ENCODE measurements at places on chromosomes 3 and 15.

DNA sequence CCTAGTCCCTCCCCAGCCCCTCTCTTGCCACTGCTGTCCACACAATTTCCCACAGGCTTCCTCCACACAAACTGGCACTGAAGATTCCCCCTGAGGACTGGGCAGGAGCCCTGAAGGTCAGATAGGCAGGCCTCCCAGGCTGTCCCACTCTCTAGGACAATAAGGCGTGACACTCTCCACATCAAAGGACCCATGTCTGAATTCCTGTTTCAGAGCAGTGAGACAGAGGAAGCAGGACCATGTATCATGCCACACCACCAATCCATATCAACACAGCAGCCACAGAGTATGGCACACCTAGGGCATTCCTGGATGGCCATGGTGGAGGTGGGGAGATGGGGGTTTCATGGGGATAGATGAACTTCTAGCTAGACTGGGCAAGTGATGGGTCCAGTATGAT lies 13.8 kb upstream of the CCR1 start:
- no peak for DNase-seq

DNA sequence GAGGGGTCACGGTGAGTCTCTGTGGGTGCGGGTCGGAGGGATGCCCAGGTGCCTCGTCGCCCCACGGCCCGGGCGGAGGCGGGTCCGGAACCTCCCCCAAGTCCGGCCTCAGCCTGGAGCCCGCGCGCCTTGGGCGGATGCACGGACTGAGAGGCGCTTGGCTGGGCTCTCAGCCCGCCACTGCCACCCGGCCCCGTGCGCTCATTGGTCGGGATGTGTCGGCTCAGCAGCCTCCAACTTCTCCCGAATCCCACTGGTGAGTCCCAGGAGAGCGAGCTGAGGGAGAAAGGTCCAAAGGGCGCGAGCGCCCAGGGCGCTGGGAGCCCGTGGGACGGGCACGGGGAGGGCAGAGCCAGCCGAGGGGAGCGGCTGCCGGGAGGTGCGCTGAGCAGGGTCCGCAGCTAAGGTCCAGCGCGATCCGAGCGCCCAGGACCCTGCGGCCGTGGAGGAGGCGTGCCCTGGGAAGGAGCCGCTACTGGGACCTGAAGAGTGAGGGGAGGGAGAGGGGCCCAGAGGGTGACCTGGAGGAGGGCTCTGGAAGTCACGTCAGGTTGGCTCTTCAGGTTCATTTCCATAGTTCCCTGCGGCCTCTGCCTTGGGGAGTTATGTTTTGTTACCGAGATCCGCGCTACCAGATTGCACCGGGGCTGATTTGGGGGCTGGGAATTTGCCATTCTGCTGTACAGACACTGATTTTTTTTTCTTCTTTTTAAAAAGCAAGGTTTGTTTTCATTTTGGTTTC lies at the start of gene MME:
TSS of gene MME (plus strand) at position 574 of the 742 bp plus-strand sequence. CDS start 3,849 bp downstream, outside the sequence.
- no peak for DNase-seq

GRCh38 chr3:48429960-48430707 lies at the start of gene PLXNB1:
PLXNB1 (minus strand) TSS chr3:48430086; CDS start chr3:48424611, 5,475 bp downstream.
- DNase-seq = no peak

- DNase-seq = no peak
These were observed 132.1 kb upstream of the TMC3 start for GRCh38 chr15:81506071-81506470.

DNA sequence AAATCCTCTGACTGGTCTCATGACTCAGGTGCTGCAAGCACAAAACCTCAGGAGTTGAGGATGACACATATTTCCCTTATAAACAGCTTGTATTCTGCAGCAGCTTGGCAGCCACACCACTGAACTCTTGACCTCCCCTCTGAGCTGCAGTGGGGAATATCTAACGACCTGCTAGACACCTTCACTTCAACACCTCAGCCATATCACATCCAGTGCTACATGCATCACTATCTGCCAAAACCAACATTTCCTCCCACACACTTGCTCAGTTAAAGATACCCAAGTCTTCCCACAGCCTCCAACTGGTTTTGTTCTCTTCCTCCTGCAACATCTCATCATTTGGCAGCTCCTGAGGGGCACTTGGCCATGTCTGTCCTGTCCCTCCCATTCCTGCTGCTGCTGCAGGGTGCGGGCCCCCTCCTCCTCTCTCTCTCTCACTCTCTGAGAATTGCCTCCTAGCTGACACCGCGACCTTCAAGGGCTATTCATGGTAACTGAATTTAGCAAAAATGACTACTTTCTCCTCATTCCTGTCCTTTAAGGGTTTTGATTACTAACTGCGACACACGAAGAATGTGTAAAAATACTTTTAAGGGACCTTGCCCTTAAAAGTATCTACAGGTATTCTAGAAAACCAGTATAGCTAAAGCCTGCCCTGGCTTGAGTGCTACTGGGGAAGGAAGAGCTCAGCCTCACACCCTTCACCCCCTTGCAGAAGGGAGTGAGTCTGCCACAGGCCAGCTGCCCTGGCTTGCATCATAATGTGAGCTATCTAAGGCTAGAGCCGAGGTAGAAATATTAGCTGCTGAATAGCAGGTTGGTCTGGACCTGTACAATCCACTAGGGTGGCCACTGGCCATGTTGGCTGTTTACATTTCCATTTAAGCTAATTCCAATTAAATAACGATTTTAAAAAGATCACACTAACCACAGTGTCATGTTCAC lies 5.0 kb upstream of the CCR9 start:
- DNase-seq = no peak

- DNase-seq = peak; percentile 77
These were observed 6.9 kb upstream of the RPL35A start for GRCh38 chr3:197942956-197943556.

- DNase-seq = no peak
These were observed 553.7 kb downstream of the MCTP2 start for GRCh38 chr15:94785091-94785490.

DNA sequence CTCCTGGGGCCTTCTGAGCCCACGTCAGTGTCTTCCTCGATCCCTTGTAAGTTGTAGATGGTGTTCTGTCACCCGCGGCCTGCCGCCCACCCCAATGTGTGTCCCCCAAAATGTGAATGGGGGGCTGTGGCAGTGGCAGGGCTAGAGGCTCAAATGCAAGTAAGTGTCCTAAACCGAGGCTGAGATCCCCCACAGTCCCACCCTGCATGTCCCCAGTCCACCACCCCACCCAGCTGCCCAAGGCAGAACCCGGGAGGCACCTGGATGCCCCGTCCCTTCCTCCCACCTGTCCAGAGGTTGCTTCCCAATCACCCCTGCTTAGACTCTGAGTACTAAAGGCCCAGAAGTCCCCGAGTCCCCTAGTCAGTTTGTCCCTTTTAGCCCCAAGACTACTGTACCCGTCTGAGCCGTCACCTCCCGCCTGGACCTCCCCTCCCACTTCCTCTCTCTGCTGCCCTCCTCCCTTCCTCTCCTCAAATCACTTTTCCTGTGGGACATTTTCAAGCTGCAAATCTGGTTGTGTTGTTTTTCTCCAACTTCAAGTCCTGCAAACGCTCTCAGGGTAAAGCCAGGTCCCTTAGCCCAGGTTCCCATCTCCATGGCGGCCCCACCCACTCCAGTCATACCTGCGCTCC lies 11.8 kb upstream of the PLXND1 start:
- no peak for DNase-seq

- DNase-seq = no peak
These were observed 156.0 kb upstream of the MRPL3 start for GRCh38 chr3:131658771-131659170.

GRCh38 chr3:134360046-134360445 lies 14.2 kb downstream of the AMOTL2 start:
- DNase-seq = no peak

DNA sequence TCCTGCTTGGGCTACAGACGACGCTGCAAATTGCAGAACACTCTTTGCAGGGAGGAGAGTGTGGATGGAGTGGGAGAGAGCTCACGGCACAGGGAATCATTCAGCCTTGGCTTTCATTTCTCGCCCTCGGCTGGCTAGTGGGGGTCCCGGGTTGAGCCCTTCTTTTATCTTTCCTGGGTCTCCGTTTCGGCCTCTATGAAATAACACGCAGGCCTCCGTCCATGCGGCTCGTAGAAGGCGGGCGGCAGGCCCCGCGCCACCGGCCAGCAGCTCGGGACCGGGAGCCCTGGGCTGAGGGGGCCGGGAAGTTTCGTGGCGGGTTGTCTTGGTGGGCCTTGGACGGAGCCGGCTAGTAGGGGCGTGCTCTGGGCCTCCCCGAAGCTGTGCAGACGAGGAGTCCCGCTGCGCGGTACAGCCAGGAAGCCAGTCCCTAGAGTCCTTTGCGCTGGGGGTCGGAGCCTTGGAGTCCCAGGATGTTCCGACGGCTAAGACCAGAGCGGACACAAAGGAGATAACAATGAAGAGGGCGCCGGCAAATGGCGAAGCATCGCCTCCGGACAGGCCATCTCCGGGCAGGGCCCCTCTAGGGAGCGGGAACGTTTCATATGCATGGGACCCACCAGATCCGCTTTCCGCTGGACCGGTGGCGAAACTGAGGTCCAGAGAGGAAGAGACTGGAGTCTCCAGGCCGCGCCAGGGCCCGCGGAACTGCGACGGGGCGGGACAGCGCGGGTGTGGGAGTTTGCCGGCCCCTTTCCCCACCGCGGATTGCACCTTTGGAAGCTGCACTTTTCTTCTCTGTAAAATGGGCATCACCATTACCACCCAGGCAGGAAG lies 4.3 kb downstream of the RNU6-1 start:
- DNase-seq = no peak

GRCh38 chr3:79038636-79039035 lies 729.2 kb downstream of the ROBO1 start:
- DNase-seq = no peak

DNA sequence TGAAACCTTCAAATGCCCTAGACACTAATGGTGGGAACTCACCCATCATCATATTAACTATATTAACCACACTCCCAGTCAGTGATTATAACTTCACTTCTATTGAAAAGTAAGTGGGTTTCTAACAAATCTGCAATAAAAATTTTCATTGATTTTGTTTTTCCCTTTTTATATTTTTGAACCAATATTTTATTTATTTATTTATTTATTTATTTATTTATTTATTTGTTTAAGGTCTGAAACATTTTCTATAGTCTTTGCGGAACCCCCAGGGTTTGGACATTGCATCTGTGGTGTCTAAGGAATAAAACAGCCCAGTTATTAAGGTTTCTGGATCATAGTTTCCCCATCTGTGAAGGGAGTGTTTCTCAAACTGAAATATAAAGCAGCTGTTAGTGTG lies 16.2 kb upstream of the PLCL2 start:
- DNase-seq = no peak

DNA sequence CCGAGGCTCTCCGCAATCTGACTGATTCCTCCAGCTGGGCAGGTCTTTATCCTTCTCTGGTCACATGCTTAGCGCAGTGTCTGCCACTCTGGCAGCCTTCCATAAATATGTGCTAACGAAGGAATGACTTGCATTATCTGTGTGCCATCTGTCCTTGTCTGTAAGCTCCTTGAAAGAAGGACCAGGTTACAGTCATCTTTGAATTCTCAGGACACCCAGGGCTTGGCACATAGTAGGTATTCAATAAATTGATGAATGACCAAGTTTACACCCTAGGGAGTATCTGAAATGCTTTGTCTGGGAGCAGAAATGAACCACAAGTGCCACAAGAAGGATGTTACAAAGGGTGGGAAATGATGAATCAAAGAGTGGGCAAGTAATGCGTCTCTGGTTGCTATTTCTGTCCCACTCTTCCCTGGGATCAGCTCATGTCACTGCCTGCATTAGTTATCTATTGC lies 16.5 kb upstream of the FAM3D start:
- no peak for DNase-seq

- DNase-seq = no peak
These were observed 725 bp downstream of the CHL1 start for GRCh38 chr3:197149-197827.

DNA sequence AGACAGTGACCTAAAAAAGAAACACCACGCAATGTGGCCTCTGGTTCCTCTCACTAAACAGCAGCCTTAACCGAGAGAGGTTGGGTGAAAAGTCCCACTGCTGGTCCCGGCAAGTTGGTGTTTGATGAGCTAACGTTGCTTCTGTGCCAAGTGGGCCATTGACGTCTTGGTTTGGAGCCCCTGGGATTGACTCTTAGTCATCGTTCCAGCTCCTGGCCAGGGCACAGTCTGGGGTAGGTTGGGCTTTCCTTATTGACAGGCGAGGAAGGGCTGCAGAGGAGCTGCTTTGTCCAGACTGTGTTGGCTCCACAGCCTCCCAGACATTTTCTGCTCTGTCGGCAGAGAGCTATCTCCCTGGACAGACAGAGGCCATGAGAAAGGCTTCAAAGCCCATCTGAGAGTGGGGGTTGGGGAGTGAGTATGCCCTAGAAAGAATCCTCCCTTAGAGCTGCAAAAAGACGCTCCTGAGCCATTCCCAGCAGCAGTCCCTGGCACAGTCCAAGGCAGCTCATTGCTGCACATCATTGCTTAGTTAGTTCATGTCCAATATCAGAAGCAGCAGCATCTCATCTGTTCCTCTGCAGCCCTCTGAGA lies 28.6 kb upstream of the C3orf80 start:
- DNase-seq = no peak

DNA sequence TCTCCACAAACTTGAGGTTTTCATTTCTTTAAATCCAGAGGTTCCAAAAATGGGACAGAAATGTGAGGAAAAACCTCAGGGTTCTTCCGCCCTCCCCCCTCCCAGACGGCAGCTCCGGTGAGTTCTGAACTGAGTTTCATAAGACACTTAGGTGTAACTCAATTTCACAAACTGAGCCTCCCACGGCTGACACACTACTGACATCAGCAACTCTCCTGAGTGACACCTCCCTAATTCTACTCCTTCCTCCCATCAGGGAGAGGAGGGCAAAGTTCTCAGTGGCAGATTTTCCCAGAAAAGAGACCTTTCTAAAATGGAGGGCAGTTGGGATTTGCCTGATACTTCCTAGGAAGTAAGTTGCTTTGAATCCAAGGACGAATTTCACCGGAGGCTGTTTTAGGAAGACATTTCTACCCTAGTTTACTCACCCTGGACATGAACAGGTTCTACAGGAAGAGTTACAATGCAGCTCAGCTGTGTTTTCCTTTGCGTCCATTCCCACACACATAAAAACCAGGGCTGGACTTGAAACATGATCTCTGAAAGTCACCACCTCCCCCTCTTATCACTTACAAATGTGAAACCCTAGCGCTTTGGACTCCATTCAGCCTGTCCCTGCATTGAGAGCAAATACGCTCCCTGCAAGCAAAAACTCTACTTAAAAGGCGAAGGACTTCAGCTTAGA lies 78.1 kb upstream of the LMOD3 start:
- no peak for DNase-seq

DNA sequence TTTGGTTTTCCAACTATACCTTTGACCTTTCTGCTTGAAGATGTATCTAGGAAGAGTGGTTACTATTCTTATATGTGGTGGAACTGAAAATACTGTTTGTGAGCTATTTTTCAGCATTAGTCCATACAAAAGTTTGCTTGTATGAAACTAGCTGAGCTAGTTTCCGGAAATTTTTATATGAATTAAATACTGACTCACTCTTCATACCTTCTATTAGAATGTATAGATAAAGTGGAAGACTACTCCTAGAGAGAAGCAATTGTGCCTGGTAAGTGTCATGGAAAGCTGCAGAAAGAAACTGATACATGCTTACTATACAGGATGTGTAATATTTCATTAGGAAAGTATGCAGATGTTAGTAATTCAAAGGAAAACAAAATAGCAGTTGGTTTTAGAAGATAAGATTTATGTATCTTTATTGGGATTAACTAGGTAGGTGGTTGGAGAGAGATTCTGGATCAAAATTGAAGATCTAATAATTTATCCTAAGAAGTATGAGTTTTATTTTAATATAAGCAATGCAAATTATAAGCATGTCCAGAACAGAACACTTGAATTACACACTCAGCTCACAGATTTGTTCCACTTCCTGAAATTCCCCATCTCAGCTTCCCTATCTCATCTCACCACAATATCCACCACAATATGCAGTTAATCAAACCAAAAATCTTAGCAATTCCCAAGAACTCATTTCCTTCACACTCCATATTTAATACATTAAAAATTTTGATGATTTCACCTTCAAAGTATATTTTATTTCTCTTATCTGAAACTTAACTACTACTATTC lies 82.8 kb downstream of the BCHE start:
- DNase-seq = no peak

Measured in AML-193 (cell line).